Activated CD4-positive, alpha-beta T cell treated with anti-CD3 and anti-CD28 coated beads, Interleukin-2, amount 50 U/mL, for 24 hours (primary cell): ENCODE measurements at places on chromosomes 5 and 9.

DNA sequence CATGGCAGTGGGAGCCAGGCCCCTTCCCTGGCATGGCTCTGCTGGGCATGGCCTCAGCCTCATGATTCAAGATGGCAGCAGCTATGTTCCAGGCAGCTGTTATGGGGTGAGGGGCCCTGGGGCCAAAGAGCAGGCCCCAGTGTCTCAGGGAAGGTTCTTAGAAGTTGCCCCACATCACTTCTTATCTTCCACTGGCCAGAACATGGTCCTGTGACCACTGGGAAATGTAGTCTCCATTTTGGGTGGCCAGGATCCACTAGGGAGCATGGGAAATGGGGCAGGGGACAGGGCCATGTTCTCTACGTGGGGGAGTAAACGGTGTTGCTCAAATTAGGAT, 18.3 kb downstream of the SUSD3 start:
- DNase-seq: no peak

- no peak for DNase-seq
Measured at GRCh38 chr5:139634028-139634325, 14.2 kb upstream of the CXXC5 start.

- DNase-seq: no peak
Measured at GRCh38 chr9:86783884-86784283, 163.4 kb downstream of the GAS1 start.

GRCh38 chr5:56737002-56737621, 78.2 kb upstream of the MAP3K1 start:
- no peak for DNase-seq

- no peak for DNase-seq
Measured at GRCh38 chr5:64165500-64166200, at the start of gene RNF180. Gene RNF180 (plus strand): TSS chr5:64165843. CDS start chr5:64200808, 34,965 bp downstream.

DNA sequence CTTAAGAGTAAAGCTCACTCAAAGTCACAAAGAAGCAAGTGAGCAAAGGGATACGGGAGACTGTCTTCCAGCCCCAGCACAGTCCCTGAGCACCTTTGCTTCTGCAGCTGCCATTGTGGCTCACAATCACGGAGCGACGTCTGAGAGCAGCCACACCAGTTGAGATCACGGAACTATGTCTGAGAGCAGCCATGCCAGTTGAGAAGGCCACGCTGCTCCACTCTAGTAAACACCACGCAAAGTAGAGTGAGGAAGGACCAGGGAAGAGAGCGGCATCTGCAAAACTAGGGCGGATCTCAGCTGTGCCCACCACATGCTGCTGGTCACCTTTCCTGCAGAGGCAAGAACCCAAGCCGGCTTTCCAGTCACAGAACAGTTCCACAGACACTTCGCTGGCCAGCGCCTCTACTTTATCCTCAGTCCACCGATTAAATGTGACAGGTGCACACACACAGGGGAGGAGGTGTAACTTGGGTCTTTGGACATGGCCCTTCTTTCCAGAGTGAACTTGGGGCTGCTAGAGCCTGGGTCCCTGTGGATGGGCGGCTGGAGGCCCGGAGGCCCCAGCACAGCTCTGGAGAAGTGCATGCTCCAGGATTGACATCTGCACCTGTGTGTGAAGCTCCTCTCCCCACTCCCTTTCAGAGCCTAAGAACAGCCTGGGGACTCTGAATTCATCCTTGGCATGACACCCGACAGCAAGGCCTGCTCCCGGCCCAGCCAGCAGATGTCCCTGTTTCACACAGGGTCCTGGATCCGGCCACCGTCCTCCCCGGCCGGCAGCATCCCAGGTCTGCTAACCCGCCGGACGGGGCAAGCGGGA, 324.9 kb upstream of the IRX4 start:
- DNase-seq: no peak

DNA sequence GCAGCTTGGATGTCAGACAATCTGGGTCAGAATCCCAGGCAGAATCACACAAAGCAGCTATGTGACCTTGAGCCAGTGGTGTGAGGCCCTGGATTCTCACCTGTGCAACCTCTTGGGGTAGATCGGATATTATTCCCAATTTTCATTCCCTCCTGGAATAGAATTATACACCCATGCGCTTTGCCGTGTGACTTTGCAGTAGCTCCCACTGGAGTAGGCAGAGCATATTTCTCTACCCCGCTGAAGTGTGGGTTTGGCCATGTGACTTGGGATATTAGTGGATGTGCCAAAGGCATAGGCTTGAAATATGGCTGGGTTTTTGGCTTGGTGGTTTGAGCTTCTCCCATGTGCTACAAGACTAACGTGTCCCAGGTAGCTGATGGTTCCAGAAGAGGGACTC, 35.5 kb upstream of the IER5L start:
- no peak for DNase-seq

DNA sequence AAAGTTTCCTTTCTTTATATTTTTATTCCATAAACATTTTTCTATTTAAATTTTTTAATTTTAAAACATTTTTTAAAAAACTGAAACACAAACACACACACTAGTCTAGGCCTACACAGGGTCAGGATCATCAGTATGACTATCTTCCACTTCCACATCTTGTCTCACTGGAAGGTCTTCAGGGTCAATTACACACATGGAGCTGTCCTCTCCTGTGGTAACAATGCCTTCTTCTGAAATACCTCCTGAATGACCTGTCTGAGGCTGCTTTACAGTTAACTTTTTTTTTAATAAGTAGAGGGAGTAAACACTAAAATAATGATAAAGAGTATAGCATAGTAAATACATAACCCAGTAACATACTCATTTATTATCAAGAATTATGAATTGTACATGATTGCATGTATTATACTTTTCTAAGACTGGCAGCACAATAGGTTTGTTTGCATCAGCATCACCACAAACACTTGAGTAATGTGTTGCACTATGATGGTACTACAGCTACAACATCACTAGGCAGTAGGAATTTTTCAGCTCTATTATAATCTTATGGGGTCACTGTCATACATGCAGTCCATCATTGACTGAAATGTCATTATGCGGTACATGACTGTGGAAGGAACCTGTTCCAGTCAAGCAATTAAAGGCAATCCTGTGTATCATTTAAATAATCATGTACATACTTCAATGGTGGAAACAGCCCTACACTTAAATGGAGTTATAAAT, 17.4 kb upstream of the CEP120 start:
- DNase-seq: no peak

DNA sequence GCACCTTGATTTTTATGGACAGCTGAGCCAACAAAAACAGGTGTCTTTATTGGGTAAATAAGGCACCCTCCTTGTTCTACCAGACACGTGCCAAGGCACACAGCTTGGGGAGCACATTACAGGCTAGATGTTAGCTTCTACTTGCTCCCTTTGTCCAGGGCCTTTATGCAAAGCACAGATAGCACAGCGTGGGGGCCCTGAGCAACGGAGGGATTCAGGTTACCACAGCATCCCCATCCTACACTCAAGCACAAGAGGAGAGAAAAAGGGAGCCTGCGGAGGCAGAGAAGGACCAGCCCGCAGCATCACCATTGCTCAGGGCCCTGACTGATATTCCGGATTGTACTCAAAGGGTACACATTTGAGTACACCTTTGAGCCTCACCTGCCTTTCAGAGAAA, 181.7 kb upstream of the KIF2A start:
- no peak for DNase-seq

DNA sequence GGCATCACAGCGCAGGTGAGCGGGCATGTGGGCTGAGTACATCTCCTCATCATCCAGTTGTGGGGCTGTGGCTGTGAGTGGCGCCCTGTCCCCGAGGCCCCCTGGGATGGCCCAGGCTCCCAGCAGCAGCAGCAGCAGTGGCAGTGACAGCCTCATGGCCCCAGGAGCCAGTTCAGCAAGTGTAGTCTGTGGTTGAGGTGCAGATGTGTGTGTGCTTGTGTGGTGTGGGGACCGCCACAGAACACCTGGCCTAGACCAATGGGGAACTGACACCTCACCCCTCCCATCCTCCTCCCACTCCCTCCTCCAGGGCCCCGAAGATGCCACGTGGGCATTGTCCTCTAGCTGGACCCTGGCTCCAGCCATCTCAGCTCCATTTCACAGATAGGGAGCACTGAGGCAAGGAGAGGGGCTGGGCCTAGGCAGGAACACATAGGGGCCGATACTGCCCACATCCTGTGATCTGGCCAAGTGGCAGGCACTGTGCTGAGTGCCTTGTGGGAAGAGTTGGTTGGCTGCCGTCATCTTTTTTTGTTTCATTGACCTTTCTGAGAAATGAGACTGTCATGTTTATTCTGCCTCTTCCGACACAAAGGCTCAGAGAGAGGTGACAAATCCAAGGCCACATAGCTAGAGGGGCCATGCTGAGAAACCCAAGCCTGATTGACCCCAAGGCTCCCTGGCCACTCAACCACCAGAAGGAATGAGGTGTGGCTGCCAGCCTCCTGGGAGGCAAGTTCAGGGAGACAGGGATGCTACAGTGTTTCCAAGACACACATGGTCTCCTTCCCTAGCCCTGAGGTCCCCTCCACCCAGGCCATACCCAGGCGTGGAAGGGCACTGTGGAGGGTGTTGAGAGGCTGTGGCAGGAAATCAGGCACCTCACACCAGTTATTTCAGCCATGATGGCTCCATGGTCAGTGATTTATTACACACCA, at the start of gene MZB1:
Gene MZB1, minus strand, starts transcription at position 213 of the 938 bp plus-strand sequence. Its CDS starts 57 bp downstream, at position 156.
- DNase-seq: peak; percentile 17

DNA sequence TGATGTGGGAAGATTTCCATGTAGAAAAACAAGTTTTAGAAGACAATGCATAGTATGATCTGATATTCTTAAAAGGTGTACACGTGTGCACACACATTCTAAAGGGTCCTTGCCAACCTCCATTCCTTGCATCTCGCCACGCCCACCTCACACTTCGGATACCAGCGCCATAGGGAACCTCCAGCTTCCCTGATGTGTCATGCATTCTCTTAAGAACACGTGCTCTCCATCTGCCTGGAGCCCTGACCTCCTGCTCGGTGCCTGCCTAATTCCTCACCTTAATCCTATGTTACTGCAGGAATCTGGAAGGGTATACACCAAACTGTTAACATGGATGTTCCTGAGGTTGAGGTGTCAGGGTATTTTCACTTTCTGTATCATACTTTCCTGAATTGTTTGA, 63.1 kb downstream of the PTCD2 start:
- no peak for DNase-seq

GRCh38 chr9:81540142-81540710, 149.1 kb downstream of the TLE1 start:
- DNase-seq: no peak

DNA sequence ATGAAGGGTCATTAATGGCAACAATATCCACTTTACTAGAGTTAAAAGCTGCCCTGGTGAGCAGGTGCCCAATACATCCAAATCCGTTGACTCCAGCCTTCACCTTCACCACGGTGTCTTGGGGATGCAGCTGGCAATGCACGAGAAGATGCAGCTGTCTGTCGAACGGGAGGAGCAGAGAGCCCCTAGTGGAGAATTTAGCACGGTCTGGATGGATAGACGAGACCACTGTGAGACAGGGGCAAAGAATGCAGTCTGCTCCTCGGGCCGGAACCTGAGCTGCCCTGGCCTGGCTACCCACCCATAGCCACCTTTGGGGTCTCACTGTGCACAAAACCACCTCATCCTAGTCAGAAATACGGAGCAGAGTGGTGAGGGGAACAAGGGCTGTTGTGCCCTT, 35.1 kb downstream of the ADRA1B start:
- DNase-seq: no peak

DNA sequence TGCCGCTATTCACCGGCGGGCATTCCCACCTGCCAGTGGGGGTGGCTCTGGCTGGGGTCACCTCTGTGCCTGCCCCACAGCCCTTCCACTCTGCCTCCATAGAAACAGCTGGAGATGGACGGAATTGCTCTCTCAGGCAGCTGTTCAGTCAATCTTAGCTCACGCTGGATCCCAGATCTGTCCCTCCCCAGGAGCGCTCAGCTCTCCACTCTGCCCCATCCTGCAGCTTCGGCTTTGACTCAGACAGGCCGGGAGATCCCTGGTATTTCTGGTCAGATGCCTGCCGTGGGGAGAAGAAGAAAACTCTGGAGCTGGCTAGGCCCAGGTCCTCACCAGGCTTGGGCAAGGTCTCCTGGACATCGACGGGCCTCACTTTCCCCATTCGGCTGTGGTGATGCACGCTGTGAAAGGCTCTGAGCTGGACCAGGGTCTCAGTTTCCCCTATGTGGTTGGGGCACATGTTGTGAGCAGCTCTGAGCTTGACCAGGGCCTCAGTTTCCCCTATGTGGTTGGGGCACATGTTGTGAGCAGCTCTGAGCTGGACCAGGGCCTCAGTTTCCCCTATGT, 7.6 kb upstream of the SLC9A3 start:
- no peak for DNase-seq

DNA sequence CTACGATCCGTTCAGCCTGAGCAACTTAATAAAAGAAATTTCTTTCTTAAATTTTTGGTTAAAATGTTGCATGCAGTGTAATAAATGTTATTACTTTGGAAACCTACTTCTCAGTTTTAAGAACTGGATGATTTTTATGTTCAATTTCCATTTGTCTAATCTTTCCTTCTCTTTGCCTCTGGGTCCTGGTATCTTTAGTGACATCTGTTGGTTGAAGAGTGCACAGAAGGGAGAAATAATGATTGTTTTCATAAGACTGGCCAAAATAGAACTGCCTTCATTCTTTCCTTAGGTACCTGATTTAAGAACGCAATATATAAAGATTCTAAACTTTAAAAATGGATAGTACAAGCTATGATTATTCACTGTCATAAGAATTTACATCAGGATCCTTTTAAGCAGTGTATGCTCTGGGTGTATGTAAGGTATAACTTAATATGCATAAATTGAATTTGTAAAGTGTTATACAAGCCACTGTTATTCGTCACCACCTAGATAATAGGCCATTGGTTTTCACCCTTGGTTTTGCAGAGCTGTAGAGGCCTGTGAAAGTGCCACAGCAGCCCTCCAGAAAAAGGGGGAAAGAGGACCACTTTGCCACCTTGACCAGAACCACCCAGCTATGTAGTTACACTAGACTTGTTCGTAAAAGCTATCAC, 82.8 kb upstream of the TLX3 start:
- DNase-seq: no peak

DNA sequence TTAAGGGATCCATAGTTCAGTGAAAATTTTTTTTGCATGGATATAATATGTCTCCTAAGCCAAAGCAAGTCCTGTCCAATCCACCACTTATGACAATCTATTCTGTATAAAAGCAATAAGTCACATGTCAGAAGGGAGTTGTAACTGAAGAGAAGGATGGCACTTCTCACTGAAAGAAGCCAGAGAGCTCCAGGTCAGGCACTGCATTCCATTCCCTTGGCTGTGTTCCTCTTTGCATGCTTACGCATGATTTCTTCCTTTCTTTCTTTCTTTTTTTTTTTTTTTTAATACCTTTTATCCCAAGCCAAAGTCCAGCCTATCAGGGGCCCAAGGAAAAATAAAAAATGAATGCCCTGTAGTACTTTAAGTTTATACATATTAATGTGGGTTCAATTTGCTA, 39.8 kb downstream of the MAMDC2 start:
- no peak for DNase-seq

DNA sequence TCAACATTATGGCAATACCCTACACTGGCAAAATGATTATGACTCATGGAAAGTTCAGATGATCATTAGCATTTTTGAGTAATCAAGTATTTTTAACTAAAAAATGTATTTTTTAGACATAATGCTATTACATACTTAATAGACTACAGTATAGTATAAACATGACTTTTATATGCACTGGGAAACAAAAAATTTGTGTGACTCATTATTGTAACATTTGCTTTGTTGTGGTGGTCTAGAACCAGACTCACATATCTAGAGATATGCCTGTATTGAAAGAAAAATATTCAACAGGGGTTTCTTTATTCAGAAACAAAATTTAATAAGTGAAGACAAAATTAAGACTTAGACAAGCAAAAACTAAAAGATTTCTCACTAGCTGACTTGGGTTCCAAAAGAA, 385.3 kb upstream of the RIOK2 start:
- no peak for DNase-seq

GRCh38 chr5:73619606-73620333, 6.2 kb upstream of the ARHGEF28 start:
- no peak for DNase-seq

- DNase-seq: no peak
Measured at GRCh38 chr5:177204281-177204680, 70.7 kb downstream of the NSD1 start.
